NCI-H460 (cell line): ENCODE measurements at places on chromosomes 13 and 19.

DNA sequence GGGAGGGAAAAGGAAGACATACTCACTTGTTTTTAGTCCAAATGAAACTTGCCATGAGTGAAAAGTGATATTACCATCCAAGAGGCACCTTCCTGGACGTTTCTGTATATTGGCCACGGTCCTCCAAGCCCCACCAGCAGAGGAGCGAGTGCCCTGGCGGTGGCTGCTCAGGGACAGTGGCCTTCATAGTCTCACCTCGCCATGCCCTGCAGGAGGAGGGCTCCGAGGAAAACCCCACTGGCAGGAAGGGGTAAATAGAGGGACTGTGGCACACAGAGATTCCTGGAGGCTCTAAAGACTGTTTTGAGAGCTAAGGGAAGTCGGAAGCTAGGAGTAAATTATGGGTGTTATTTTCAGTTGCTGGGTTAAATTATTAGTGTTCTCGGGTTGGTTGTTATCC, 98.4 kb upstream of the UBL3 start:
- no peak for DNase-seq

DNA sequence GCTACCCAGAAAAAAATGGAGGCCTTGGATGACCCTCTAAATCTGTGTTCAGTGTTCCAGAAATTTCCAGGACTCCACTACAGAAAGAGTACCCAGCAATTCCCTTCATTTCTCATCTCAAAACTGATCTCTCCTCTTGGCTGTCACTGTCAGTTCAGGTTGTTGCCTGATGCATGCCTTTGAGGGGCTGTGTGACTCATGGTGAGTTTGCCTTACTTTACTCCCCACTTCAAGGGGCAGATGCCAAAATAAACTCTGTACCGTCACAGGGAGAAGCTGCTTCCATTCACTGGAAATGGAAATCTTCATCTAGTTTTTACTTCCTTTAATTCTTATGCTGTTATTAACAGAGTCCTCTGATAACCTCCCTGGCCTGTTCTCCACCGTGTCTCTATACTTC, 1075.0 kb downstream of the DIAPH3 start:
- no peak for DNase-seq

DNA sequence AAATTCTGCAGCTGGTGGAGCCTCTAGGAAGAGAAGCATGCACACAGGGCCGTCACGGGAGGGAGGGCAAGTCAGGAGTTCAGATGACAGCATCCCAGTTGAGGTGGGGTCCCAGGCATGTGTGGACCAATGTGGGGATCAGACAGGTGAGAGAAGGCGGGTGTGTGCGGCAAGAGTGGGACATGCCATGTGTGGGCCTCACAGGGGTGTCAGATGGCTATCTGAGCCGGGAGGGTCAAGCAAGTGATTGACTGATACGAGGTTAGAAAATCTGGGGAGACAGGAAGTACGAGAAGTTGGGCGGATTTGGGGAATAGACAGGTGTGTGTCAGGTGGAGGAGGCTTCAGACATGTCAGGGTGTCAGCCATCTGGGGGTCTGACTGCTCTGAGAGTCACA, 8.9 kb downstream of the RASGRP4 start:
- DNase-seq = no peak

- no peak for DNase-seq
Observed at GRCh38 chr19:22945560-22945959, 57.4 kb downstream of the ZNF728 start.

DNA sequence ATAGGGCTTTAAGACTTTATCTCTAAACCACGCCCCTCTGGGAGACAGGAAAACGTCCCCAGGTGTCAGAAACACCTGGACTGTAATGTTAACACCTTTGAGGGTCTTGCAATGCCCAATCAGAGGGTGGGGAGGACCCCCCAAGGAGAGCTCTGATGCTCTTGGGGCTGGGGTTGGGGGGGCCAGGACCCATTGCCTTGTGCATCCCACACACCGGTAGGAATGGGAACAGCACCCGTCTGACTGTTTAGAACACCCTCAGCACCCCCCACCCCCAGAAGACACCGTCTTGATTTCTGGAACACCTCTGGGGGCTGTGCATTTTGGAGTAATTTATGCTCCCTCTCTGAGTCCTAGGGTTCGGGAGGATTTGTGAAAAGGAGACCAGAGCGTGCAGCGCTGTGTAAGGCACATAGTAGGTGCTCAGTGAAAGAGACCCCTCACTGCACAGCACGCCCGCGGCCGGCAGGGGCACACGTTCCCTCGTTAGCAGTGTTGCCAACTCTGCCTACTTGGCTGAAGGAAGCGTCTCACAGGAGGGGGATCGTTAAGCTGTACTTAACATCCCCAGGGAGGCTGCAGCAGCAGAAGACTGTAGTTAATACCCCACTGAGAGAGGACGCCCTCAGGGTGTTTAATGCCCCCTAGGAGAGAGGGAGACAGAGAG, 2.8 kb upstream of the ERFL start:
- no peak for DNase-seq

GRCh38 chr13:23883255-23883654, 5.9 kb downstream of the MIPEP start:
- no peak for DNase-seq

DNA sequence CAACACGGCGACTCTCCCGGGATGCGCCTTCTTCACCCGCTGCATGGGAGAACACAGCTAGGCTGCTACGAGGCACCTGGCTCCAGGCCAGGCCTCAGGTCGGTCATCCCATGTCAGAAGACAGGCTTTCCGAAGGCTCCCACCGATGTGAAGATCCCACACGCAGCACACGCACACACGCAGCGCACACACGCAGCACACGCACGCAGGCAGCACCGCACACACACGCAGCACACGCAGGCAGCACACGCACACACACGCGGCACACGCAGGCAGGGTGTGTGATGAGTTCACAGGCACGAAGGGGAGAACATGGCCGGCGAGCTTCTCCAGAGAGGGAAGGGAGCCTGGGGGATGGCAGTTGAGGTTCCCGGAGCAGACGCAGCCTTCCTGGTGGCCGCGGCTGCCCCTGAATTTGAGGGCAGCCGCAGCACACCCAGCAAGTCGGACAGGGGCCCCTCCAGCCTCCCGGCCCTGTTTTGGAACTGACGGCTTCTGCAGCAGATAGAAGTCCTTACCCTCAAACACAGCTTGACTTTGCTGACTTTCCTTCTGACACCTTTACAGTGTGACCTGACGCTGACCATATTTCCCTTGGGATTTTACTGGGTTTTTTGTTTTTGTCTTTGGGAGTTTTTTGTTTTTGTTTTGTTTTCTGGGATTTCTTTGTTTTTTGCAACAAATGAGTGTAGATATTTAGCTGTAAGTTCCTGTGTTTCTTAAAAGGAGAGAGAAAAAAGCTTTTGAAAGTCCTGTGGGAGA, 55.9 kb downstream of the RASA3 start:
- no peak for DNase-seq

- DNase-seq = peak; percentile 52
Observed at GRCh38 chr19:50705422-50706019, 14.1 kb downstream of the SHANK1 start.
